Right forelimb (tissue), 1 donor: ENCODE measurements at places on chromosomes 2 and 18.
A peak's percentile ranks its signal among the peaks of the same experiment; 100 is the strongest.

DNA sequence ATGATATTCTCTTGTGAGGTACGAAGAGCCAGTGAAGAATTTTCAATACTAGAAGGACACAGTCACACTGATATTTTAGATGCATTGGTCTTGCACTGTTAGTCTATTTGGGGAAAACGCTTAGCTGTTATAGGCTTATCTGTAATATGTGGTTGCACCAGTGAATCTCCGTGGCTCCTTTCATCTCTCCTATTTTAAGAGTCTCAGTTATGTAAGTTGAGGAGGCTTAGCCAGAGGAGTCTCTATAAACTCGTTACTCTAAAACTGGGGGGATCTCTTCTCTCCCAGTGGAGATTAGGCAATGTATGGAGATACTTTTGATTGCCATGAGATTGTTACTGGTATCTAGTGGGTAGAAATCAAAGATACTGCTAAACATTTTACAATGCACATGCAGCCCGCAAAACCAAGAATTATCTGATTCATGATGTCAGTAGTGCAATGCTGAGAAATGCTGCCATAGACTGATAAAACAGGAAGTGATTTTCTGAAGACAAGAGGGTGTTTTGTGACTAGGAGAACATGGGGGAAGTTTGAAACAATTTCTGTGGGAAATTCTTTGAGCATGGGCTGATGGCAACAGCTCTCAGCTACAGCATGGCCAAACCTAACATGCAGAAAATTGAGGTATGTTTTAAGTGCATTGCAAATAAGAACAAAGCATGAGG is 339.1 kb downstream of the SOX11 start:
- DNase-seq = no peak

GRCh38 chr2:164913640-164914350 is 41.5 kb downstream of the SLC38A11 start:
- no peak for DNase-seq

GRCh38 chr2:229712136-229712535 is 2.2 kb downstream of the DNER start:
- DNase-seq = no peak

GRCh38 chr18:47936952-47937351 is 6.5 kb upstream of the SMAD2 start:
- no peak for DNase-seq

GRCh38 chr18:33702625-33703024 is 124.6 kb downstream of the ASXL3 start:
- no peak for DNase-seq

GRCh38 chr2:227829337-227829736 is 15.7 kb downstream of the CCL20 start:
- no peak for DNase-seq

DNA sequence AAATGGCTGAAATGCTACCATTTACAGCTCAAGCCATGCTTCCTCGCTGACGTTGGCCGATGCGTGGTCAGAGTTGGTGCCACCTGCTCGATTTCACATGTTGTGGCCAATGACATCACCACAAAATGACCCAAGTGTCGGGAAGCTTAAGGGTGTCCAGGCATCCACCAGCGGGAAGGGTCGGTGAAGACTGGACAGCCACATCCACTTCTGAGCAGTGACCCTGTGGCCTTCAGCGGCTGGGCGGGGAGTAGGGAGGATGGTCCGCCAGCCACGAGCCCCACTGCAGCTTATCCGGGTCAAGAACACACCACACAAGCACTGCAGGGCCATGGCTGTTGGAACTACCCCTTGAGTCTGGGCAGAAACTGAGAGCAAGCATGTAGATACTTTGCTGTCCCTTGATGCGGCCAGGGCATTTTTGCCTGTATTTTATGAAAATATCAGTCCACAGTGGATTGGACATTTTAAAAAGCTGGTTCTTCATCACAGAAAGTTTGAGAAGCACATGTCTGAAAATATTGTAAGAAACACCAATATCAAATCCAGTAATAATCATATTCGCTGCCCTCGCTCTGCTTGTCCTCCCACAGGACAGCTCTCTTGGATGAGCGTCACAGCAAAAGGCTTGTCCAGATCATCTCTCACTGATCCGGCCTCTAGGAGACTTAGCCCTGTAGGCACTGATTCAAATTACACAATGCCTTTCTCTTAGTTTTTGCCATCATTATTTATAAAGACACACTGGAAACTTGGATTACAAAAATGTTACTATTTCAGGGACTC is 174.0 kb downstream of the TWIST2 start:
- peak; percentile 21 for DNase-seq

GRCh38 chr18:9387891-9388290 is 53.3 kb downstream of the TWSG1 start:
- no peak for DNase-seq

- DNase-seq = no peak
Observed at GRCh38 chr18:59814891-59815290, 84.9 kb upstream of the PMAIP1 start.

- no peak for DNase-seq
Observed at GRCh38 chr2:47639467-47639866, 143.5 kb upstream of the MSH6 start.

DNA sequence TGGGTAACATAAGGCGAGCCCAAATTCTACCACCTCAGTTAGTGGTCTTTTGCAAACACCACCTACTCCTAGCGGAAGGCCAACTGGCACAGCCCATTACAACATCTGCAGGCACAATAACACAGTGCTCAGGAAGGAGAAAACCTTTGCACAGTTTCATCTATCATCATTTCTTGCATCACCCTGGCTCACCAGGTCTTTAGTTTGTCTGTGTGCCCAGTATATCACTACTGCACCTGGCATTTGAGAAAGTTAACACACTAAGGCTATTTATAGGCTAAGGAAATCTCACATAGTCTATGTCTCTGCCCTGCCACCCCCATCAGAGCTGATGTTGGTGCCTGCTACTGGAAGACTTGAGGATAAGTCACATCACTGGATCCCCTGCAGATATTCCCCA is 484.0 kb downstream of the SATB2 start:
- no peak for DNase-seq

- no peak for DNase-seq
Observed at GRCh38 chr2:147430408-147430807, 414.4 kb upstream of the ACVR2A start.
